ENCODE measurements at places on chromosomes 1 and 21.
A peak's percentile ranks its signal among the peaks of the same experiment; 100 is the strongest.

DNA sequence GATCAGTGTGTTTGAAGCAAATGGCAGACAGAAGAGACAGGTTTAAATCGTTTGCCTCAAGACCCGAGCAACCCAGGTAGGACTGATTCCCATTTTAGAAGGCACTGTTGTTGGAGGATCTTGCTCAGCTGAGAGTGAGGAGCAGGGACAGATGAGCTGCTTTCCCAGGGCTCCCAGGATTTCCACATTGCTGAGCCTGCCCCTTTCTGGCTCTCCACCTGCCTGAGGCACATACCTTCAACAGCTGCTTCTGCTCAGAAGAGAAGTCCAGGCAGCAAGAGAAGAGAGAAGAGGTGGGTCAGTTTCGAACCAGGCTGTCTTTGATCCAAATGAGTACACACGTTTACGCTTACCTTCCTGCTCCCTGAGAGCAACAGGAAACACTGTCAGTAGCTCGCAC, 5.7 kb downstream of the TNNT2 start:
- DNase-seq, result no peak

DNA sequence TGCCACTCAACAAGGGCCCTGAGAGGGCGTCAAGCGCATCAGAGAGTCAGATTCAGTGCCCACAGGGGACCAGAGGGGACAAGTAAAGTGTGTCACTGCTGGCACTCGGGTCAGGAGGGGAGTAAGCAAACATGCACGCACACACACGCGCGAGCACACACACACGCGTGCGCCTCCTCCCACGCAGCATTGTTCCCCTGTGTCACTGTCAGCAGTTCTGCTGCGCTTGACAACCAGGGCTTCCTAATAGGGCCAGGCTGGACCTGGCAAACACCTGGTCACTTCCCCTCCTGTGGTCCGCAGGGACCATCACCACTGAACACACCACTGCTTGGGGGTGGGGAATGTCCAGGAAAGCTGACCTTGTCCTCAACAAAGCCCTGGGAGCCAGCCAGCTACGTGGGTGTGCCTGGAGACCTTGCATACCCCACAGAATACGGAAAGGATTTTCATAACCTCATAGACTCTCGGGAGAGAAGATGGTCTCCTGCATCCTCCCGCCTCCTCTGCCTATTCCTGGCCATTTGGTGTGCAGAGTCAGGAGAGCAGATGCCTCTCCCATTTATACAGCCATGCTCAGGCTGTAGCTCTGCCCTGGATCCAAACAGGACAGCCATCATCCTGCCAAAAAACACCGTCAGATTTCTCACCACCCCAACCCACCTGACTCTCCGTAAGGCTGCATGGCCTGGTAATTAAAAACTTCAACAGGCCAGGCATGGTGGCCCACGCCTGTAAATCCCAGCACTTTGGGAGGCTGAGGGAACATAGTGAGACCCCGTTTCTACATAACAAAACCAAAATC, 73.2 kb downstream of the SSBP3 start:
- DNase-seq, result no peak

- no peak for DNase-seq
Measured at GRCh38 chr1:20308569-20308968, 17.9 kb downstream of the VWA5B1 start.

- no peak for DNase-seq
Measured at GRCh38 chr1:244234009-244234643, 183.0 kb downstream of the ZBTB18 start.

- no peak for DNase-seq
Measured at GRCh38 chr1:27622828-27623227, 12.2 kb downstream of the FGR start.

GRCh38 chr1:152182944-152183361, 23.9 kb upstream of the RPTN start:
- no peak for DNase-seq

DNA sequence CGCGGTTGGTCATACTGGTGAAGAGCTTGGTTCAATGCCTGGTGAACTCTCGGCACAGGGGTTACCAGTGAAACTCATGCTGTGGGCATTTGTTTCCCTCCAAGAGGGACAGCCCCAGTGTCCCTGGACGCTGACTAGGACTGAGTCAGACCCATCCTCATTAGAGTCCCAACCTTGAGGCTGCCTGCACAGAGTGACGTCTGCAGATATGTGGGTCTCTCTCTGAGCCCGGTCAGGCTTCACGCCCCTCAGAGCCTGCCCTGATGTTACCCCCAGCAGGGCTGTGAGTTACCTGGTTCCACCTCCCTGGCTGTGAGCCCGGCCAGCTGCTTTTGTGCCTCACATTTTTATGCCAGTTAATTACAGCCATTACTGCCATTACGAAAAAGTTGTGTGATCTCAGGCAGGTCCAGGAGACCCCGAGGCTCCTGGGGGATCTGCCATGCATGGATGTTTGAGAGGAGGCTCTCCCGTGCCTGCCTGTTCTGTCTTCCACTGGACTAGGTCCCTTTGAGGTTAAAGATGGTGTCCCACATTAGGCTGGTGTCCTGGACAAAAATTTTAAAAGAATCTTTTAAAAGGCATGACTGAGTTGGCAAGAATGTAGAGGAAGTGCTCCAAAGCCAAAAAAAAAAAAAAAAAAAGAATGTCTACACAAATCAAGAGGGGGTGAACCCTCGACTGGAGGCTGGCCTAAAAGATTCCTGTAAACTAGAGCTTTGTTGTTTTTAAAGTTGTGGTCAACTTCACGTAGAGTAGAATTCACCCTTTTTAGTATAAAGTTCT, 36.6 kb upstream of the PADI1 start:
- no peak for DNase-seq

- DNase-seq, result peak; percentile 25
Measured at GRCh38 chr1:26469558-26469957, 2.7 kb upstream of the HMGN2 start.

DNA sequence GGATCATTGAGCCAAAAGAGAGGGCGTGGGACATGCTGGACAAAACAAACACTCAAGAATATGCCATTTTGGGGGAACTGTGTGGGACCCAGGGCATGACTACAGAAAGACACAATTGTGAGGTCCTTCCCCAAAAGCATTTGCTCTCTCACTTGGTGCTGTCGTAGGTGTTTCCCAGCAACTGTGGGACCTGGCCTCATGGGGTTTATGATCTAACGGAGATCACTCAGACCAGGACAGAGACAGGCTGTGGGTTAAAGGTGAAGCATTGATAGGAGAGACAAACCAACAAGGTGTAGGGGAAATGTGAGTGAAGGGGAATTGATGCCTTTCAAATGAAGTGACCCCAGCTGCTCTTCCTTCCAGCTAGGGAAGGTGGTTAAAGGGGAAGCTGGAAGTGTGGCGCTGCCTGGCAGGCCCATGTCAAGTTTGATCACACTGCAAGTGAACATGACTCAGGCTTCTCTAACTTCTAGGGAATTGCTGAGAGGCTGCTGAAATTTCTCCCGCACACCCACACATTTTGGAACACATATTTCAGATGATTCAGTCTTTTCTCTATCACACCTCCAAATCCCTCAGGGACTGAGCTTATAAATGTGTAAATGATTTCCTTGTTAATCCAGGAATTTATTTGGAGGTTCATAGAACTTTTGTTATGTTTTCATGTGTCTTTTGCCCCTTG, 30.2 kb downstream of the TRAF5 start:
- DNase-seq, result no peak

DNA sequence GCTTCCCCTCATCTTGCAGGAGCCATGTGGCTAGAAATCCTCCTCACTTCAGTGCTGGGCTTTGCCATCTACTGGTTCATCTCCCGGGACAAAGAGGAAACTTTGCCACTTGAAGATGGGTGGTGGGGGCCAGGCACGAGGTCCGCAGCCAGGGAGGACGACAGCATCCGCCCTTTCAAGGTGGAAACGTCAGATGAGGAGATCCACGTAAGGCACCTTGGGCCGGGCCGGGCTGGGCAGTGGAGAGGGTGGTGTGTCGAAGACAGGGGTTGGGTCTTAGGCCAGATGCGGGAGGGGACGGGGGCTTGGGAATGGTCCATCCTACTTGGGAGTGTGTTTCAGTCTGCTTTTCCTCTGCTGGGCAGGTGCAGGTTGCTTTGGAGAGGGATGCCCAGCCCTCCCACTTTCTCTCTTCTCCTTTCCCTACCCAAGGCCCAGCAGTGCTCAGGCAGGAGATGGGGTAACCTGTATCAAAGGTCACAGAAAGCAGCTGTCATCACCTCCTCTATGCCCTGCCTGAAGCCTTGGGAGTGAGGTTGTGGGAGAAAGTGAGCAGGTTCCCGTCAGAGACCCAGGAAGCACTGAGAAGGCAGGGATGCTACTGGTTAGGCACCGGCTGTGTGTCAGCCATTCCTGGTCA, 18.9 kb downstream of the EPHX1 start:
- no peak for DNase-seq

DNA sequence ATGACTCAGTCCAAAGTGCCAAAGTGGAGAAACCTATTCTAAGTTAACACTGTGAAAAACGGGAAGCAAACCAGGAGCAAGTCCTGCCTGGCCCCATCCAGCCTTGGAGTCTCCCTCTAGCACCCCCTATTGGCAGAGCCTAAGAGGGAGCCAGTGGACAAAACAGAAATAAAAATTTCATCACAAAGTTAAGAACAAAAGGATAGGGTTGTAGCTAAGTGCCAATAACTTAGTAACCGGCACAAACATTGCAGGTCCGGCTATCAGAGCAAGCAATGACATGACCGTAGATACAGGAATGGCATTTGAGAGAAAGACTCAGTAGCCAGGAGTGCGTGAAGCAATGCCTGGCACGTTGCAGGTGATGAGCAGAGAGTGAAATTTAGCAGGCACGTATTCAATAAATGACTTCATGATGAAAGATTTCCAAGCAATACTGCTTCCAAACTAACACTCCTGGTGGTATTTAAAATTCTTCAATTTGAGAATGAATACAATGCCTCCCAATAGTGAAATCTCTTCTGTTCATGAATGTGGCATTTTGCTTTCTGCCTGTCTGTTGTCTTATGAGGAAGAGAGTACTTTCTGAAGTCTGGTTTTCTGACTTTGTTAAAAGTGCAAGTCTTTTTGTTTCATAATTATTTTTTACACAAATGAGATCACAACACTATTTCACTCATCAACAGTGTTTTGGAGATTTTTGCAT, 391.0 kb downstream of the OMA1 start:
- DNase-seq, result no peak

GRCh38 chr1:78377356-78377928, 113.3 kb upstream of the PTGFR start:
- DNase-seq, result no peak

- no peak for DNase-seq
Measured at GRCh38 chr1:113103048-113103447, 30.1 kb downstream of the LRIG2 start.

DNA sequence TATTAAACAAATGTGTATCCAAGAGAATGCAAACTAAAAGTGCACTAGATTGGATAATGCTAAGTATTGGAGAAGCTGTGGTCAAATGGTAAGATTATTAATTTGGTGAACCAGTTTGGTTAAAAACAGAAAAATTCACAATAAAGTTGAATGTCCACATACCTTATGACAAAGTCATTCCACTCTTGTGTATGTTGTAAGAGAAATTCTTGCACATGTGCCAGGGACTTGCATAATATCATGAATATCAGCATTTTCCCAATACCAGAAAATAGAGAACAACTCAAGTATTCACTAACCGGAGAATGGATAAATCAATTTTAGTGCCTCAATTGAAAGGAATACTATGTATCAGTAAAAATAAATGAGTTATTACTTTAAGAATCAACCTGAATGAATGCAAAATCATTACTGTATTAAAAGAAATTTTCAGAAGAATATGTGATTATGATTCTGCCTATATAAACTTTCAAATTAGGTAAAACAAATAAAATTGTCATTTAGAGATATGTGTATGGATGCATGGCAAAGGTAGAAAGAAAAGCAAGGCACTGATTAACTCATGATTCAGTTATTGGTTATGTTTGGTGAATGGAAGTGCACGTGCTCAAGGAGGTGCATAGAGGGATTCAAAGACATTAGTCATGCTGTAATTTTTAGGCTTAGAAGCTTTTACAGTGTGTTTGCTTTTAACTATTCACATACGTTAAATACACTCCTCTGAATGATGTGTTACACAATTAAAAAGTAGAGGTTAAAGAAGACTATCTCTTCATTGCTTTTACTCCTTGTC, 217.4 kb upstream of the KCNK2 start:
- DNase-seq, result no peak

GRCh38 chr21:44779417-44780136, 22.0 kb downstream of the UBE2G2 start:
- no peak for DNase-seq

GRCh38 chr1:7743346-7743745, 27.8 kb upstream of the VAMP3 start:
- DNase-seq, result no peak

- no peak for DNase-seq
Measured at GRCh38 chr1:54811066-54811465, 9.9 kb upstream of the TTC22 start.

- DNase-seq, result no peak
Measured at GRCh38 chr21:33655588-33656221, 13.4 kb downstream of the ITSN1 start.

- DNase-seq, result no peak
Measured at GRCh38 chr1:206961668-206962067, 8.6 kb downstream of the FCAMR start.

DNA sequence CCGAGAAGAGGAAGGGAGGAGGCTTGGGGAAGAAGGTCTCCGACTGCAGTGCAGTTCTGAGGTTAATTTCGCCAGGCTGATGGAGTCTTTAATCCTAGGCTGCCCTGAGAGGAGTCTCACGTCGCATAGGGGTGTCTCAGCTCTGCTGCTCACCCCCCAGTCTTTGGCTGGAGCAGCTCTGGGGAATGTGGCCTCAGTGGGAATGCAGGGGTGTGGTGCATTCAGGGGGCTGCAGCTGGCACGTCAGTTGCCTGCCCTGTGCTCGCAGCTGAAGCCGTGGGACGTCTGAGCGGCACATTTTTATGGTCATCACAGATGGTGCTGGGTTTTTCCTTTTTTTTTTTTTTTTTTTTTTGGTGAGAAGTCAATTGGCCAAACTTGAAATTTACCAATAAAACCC, 38.2 kb downstream of the ACTN2 start:
- DNase-seq, result no peak

DNA sequence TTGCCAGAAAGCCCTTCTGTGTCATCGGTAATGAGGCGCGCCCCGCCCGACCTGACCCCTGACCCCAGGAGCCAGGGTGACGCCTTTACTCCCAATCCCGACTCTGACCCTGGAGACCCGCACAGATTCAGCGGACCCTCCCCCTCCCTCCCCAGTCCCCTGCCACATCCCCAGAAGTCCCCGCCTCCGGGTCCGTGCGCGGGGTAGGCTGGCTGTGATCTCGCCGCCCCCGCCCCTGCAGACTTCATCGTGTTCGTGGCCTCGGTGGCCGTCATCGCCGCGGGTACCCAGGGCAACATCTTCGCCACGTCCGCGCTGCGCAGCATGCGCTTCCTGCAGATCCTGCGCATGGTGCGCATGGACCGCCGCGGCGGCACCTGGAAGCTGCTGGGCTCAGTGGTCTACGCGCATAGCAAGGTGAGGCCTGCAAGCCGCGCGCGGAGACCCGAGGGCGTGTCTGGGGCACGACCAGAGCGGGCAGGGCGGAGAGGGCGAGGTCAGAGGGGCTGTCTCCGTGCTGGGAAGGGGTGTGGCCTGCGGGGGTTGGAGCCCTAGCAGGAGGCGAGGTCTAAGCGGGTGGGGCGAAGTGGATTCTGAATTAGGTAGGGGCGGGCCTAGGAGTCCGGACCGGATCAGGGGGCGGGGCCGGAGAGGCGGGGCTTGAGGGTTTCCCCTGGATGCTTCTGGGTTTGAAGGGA, 34.8 kb downstream of the KCNQ4 start:
- no peak for DNase-seq

Measured in NCI-H1930 (cell line).